Ascending aorta (tissue), 2 donors: ENCODE measurements at places on chromosomes 2 and 18.

GRCh38 chr2:7044253-7045250, 127.3 kb downstream of the RNF144A start:
- DNase-seq = peak; percentile 76

GRCh38 chr2:185145316-185146121, 547.2 kb downstream of the ZNF804A start:
- no peak for DNase-seq

DNA sequence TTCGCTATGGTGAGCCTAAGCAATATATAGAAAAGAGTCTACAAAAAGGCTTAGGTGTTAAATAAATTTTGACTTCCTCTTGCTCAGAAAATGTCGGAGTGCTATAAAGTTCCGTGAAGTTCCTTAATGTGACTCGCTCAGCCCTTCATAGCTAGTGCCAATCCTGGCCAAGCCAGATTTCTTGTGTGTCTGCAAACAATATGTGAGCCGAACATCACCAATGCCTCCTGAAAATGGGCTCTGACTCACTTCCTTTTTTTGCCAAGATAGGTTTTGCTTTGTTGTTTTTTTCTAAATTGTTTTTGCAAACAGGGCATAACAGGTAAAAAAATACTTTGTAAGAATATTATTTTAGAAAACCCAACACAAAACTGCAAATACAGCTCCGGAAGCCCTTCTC, 26.1 kb downstream of the CDC42EP3 start:
- DNase-seq = no peak

DNA sequence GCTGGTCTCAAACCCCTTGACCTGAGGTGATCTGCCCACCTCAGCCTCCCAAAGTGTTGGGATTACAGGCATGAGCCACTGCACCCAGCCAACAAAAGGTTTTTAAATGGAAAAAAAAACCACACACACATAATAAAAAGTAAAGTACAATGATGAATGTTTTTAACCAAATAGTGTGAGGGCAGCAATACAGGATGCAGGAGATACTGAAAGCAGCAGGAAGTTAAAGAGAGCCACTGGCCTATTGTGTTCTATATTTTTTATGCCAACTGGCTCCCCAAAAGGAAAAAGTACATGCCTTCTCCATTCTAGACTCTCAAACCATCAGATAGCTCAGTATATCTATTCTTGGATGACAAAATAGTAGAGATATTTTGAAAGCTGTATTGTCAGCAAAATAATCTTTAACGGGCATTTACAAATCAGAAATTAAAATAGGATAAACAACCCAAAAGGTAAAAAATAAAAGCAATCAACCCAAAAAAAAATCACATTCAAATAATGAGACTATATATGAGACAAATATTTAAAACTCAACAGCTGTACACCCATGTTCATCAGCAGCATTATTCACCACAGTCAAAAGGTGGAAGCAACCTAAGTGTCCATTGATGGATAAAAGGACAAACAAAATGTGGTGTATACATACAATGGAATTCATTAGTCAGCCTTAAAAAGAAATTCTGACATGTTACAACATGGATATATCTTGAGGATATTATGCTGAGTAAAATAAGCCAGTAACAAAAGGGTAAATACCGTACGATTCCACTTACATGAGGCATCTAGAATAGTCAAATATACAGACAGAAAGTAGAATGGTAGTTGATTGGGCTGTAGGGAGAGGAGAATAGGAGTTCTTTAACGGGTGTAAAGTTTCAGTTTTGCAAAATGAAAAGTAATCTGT, 26.2 kb downstream of the GPATCH11 start:
- no peak for DNase-seq

DNA sequence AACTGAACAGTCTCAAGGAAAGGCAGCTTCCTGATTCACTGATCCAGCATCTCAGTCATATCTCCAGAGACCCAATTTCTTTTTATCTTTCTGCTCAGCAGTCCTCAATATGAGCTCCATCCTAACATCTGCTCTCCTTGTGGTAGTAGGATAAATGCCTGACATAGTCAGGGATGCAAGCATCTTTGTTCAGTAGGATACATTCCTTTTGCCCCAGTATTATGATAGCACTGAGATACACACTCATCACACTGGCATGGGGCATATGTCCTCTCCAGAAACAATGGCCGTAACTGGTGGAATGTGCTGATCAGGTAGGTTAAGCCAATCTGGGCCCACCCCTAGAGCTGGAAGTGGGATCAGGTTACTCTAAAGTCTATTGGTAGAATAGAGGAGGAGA, 207.2 kb downstream of the ETAA1 start:
- no peak for DNase-seq

DNA sequence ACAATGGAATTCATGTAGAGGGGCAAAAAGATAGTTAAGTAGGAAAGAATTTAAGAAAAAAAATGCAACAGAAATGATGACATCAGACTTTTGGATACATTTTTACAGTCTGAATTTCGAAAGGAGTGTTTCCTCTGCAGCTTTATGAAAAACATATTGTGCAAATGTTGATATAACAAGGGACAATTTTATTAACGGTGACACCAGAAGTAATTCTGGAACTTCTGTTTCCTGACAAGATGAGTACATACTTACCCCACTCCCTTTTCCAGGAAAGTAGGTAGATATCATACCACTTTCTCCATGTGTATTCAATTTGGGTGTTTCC, 369.6 kb downstream of the FBXO15 start:
- DNase-seq = no peak

DNA sequence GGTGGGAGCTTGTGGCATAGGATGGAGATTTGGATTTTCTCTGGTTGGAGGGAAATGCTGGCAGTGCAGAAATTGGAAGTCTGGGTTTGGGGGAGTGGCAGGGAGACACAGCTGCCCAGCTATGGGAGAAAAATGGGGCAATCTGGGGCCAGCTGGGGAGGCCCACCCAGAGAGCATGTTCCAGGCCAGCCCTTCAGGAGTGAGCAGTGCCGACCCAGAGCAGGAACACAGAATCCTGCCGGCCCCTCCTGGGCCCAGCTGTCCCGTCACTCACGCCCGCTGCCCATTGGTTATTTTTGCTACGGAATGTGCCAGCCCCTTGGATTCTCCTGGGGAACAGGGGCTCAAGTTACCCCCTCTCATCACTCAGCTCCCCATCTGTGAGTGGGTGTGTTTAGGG, 4.9 kb downstream of the SPEG start:
- DNase-seq = no peak

DNA sequence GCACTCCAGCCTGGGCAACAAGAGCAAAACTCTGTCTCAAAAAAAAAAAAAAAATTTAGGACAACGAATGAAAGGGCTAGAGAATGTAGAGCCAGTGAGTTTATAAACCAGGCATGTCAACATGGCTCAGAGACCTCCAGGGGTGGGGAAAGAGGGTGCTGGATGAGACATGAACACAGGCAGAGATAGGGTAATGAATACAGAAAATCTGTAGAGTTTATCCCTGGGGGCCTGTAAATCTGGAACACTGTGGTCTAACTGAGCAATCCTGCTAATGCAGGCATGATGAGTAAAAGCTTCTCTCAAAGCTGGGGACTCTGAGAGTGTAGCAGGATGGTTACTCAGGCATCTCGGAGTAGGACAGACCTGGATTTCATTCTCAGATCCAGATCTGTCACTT, 59.2 kb upstream of the IGFBP2 start:
- DNase-seq = no peak

DNA sequence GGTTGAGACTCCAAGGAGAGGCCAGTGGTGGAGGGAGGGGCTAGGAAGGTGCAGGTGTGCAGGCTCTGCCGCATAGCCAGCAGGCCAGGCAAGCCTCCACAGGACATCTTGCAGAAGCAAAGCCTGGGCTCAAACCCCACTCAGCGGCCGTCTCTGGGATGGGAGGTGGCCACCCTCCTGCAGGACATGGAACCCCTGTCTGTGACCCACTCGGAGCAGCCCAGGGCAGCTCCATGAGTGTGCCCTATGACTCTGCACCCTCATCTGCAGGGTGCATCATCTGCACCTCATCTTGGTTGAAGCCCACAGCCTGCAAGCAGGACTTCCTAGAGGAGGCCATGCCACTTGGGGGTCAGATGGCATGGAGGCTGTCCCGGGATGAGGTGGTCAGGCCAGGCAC, 46.3 kb downstream of the GPC1 start:
- DNase-seq = no peak
